ENCODE measurements at places on chromosomes 11 and 22. TPM values are rescaled to one million over a fixed set of nuclear protein-coding genes. Genes with fewer than 3 reads are reported as not detected.

The MRPL40 gene
- 24.4 TPM for total RNA-seq

The SYCE3 gene
- not detected for total RNA-seq

The NDUFS8 gene
- total RNA-seq: 136 TPM

GRCh38 chr11:2366276-2366675, 10.8 kb upstream of the CD81 start:
- no peak overlapping the region for H3K4me3 ChIP-seq
- DNase-seq: no peak
- peaks cover 3% of the 10 kb centered on the region for H3K4me1 ChIP-seq

DNA sequence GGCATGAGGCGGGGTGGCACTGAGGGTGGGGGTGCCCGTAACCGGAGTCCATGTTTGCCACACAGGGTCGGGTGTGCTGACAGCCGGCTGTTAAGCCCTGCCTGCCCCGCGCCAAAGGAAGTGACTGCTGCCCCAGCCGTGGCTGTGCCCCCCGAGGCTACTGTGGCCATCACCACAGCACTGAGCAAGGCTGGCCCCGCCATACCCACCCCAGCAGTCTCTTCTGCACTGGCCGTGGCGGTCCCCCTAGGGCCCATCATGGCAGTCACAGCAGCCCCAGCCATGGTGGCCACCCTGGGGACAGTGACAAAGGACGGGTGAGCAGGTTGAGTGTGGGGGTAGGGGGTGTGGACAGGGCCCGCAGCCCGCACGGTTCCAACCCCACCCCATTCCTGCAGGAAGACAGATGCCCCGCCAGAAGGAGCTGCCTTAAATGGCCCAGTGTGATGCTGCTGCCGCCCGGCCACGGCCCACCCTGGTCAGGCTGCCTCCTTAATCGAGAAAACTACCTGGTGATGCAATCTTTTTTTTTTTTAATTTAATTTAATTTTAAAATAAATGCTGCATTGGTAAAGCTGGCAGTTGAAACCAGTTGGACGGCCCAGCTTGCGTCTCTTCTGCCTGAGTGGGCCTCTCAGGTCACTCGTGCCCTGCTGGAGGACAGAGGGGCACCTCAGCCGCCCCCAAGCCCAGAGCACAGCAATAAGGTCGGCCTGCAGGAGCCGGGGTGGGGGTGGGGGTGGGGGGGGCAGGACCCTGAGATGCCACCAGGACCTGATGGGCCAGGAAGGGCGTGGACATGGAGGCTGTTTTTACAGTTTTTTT, 30.8 kb downstream of the SBF1 start:
- peaks cover 4% of the 10 kb centered on the region for H3K4me1 ChIP-seq
- DNase-seq: no peak
- H3K36me3 ChIP-seq: no peaks in the 10 kb centered on the region
- no peak overlapping the region for H3K4me3 ChIP-seq
- H3K27ac ChIP-seq: no peak overlapping the region
- peaks cover 39% of the 10 kb centered on the region for H3K27me3 ChIP-seq
